T follicular helper cell (primary cell): ENCODE measurements at places on chromosomes 6 and 20.

DNA sequence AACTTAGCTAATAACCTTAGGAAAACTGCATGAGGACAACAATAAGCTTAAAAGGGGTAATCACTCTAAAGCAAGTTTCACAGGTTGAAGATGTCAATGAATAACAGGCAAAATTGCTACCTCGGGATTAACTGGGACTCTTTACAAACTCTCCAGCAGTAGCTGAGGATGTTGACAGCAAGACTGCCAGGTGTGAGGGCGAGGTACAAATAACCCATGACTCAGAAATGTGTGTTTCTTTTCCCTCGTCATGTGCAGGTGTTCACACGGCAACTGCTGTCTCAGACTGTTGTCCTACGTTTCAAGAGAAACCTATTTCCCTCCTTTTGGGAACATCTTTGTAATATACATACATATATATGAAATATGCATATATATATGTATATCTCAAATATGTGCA is 15.9 kb downstream of the BCAS1 start:
- DNase-seq: no peak

DNA sequence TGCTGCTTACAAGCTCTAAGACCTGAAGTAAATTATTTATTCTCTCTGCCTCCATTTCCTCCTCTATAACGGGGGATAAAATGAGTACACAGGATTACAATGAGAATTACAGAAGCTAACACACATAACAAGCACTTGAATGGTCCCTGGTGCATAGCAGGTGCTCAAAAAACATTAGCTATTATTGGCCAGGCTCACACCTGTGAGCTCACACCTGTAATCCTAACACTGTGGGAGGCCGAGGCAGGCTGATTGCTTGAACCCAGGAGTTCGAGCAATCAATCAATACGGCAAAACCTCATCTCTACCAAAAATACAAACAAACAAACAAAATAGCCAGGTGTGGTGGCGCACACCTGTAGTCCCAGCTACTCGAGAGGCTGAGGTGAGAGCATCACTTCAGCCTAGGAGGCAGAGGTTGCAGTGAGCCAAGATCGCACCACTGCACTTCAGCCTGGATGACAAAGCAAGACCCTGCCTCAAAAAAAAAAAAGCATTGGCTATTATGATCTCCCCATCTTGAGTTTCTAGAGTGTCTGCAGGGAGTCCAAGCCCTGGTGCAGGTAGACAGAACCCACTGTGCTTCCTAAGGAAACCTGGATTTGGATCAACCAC is 68.1 kb downstream of the PREX1 start:
- no peak for DNase-seq

- no peak for DNase-seq
These were observed 18.0 kb downstream of the JARID2 start for GRCh38 chr6:15263780-15264374.

GRCh38 chr20:57251344-57251743 is 15.1 kb downstream of the BMP7 start:
- DNase-seq: no peak

DNA sequence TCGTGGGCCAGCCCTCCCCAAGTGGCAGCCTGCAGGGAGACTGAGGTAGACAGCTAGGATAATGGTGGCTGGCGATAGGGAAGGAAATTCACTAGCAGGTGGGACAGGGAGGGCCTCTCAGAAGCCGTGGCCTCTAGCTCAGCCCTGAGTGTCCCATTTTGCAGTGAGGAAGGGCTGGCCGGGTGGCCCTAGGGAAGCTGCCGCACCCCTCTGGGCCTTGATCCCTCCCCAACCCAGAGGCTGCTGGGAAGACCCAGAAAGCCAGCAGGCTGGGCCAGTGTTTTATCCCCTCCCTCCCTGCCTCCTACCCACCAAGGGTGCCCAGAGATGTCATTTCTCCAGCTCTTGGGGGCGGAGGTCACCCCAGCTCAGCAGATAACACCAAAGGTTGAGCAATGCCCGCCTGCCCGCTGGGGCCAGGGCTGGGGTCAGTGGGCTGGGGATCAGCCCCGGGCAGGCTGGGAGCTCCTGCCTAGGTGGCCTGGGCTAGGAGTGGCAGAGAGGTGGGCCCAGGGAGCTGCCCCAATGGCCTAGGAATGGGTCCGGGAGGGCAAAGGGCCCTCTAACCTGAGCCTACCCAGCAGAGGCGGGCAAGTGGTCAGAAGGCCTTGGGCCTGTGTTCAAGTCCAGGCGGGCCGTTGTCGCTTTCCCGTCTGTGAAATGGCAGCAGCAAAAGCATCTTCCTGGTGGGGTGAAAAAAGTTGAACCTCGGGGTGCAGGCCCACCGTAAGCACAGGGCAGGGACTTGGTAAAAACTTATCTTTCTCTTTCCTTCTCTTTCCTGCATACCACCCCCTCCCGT is 1.6 kb upstream of the CEBPB start:
- DNase-seq: no peak

DNA sequence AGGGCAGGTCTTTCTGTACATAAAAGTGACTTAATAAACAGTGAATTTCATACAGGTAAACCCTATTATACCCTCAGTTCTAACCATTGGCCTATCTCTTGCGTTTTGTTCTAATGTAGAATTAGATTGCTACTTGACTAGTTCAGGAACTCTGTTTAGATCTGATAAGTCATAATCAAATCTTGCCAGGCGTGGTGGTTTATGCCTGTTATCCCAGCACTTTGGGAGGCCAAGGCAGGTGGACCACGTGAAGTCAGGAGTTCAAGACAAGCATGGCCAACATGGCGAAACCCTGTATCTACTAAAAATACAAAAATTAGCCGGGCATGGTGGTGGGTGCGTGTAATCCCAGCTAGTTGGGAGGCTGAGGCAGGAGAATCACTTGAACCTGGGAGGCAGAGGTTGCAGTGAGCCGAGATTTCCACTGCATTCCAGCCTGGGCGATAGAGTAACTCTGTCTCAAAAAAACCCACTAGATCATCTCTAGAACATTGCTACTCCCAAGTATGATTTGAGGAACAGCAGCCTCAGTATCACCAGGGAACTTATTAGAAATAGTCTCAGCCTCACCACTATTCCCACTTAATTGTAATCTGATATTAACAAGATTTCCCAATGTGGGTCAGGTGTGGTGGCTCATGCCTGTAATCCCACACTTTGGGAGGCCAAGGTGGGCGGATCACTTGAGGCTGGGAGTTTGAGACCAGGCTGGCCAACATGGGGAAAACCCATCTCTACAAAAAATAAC is 12.2 kb downstream of the GTPBP2 start:
- DNase-seq: no peak

DNA sequence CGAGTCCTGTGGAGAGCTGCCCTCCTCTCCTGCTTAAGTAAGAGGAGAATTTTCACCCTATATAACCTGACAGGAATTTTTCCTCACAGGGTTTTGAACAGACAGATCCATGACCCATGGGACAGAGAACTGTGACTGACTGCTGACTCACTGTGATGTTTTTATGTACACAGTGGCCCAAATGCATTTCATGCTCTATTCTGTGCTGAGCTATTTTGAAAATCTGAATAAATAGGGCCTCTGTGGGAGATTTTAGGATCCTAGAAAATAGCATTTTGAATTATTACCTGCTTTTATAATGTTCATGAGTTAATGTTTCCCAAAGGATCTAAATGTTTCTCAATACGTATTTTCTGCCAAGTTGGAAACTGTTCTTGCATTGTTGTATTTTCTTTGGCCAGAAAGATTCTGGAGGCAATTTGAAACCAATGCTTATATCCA is 577.4 kb downstream of the HTR1B start:
- DNase-seq: no peak

GRCh38 chr6:55758156-55758937 is 117.0 kb downstream of the BMP5 start:
- DNase-seq: no peak

DNA sequence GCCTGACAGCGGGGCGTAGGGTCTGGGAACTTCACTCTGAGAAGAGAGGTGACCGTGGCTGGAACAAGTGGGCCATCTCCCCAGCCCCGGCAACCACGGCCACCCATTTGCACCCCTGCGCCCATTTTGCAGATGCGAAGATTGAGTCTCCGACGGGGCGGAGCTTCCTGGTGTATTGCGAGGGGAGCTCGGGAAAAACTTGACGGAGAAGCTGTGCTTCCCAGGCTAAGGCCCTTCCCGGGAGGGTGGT is 653 bp downstream of the ZNF335 start:
- DNase-seq: no peak

DNA sequence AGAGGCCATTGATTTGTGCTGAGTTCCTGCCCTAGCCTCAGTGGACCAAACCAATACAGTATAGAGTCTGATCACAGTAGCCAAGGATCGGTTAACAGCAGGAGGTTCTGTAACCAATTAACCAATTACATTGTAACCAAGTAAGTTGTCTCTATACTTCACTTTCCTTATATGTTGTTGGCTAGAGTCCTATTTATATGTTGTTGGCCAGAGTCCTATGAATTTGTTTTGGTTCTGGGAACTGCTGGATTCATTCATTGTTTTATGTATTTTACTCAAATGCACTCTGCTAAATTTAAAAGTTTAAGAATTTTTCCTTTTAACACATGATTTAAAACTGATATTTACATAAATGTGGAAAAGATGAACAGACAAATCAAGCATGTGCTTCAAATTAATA is 597.4 kb upstream of the HS3ST5 start:
- no peak for DNase-seq

DNA sequence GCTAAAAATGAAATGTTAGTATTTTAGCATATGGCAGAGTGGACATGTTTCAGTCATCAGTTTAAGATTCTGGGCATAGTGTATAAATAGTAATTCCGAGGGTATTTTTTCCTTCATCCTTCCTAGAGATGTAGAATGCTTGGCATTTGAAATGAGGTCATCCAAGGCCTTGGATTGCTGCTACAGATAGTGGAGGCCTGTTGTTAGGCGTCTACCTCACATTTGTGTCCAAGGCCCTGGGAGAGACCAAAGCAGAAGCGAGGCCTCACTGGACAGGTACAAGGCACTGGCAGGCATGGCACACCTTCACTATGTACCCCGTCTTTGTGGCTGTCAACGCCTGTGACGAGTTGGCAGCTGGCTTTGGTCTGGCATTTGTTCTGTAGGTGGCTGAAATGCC is 58.0 kb downstream of the DTD1 start:
- DNase-seq: no peak

DNA sequence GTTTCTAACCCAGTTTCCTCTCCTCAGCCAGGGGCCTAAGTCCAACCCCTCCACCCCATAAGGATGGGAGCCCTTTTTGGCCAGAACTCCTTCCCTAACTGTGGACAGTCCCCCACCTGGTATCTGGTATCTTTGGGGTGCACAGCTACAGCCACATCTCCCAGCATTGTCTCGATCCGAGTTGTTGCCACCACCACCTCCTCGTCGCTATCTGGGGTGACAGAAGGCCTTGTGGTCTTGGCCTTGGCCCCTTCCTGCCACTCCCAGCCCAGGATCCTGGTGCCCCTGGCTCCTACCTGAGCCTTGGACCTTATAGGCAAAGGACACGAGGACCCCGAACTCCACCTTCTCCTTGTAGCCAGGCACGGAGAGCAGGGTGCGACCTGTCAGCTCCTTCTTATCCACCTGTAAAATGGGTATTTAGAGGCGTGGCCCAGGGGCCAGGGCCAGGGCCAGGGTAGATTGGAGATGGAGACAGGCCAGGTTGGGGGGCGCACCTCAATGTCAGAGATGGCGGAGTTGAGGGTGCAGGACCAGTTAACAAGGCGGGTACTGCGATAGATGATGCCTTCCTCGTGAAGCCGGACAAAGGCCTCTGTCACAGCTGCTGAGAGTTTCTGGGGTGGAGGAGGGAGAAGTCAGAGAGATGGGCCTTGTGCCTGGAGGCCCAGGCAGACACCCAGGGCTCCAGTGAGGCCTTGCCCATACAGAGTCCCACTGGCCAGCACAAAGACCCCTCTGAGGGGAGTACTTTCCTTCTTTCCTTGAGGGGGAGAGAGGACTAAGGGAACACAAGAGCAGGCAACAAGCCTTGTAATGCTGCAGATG is 7.2 kb upstream of the VWA7 start:
- DNase-seq: no peak
